NT2/D1 (cell line): ENCODE measurements at places on chromosomes 4 and X.

DNA sequence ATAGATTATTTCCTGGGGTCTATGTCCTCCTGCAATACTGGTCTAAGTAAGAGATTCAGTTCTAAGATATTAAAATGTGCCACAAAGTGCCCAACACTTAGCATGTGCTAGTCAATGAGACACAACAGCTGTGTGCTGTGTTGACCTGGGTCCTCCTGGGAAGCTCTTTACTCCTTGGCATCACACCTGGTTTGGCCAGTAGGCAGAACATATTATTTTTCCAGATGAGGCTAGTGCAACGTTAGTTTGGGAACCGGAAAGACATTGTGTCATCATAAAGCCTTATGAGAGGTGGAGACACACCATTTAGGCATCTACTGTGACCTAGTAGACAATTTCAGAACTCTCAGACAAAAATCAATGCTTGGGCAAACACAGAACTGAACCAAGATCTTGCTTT, 197.8 kb downstream of the MID1IP1 start:
- no peak for DNase-seq

GRCh38 chrX:129768586-129769466, 10.9 kb upstream of the SASH3 start:
- no peak for DNase-seq

DNA sequence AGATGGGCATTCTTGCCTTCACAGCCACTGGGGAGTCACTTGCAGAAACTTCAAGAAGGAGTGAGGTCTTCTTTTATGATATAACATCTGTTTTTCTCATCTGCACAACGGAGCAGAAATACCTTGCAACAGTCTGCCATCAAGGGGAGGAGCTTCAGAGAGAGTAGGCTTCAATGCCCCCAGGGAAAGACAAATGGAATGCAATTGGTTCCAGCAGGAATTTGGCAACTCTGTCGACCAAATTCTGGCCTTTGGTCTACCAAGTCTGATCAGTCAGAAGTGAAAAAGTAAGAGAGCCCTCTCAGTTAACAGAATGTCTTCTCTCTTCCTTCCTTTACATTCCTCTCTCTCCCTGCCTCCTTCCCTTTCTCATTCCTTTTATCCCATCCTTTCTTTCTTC, 229.3 kb downstream of the IDS start:
- DNase-seq: no peak

DNA sequence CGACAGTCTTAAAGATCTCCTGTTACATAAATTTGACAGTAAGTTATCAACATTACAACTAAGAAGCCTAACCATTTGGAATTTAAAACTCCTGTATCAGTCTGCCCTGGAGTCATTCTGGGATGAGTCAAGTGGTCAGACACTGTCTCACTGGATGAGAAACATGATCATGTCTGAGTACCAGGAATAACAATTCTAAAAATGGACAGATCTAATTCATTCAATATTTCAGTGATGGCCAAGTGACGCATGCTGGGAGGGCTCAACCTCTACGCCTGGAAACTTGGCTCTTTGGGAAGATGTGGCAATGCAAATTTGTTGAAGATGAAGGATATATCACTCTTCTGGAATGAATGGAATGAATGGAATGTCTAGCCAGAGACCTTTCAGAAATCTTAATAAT, 1427.2 kb downstream of the STIM2 start:
- DNase-seq: no peak

DNA sequence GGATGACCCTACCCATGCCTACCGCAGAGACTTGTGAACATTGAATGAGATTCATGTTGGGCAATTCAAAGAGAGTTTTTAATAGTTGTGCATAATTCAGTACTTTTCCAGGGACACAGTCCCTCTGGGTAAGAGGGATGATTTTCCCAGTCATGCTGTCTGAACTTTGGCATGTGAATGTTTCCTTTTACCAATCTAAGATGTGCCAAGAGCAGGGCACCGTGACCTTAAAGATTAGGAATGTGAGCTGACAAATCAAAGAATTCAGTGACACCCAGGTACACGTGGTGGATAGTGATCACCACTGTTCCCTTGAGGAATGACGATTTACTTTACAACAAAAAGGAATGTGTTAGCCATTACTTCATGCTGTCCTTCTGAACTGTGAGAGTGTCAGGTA, 515.6 kb downstream of the PPARGC1A start:
- DNase-seq: no peak

DNA sequence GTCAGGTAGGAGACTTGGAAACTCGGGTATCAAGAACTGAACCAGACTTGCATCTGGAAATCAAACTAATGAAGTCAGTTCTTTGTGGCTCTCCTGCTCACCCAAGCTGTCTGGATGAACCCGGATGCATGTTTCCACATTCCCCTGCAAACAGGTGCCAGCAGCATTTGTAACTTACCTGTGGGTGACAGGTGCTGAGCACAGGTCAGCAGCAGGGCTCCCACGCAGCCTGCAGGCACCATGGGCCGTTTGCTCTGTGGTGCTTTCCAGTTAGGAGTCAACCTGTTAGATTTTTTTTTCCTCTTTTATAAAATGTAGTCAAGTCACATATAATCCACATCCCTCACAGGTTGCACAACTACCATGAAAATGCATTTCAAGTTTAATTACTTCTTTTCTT, 385.6 kb upstream of the ADGRL3 start:
- no peak for DNase-seq

- DNase-seq: no peak
Measured at GRCh38 chr4:7649741-7650531, 215.2 kb upstream of the PSAPL1 start.

DNA sequence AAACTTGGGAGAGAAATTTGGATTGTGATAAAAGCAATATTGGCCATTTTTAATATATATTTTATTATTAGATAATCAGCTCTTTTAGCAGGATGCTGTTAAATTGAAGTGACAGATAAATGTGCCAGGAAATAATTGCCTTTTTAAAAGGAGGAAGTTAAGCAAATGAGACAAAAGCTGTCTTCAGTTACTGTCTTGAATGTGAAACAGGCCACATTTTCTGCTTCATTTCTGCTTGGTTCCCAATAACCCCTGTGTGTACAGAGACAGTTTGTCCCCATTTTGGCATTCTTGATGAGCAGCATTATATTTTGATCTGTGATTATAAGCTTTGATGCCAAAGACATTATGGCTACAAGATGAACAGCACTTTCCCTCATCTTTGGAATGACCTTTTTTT, 953 bp downstream of the EPGN start:
- no peak for DNase-seq

GRCh38 chr4:53755656-53756055, 164.4 kb upstream of the LNX1 start:
- DNase-seq: no peak

DNA sequence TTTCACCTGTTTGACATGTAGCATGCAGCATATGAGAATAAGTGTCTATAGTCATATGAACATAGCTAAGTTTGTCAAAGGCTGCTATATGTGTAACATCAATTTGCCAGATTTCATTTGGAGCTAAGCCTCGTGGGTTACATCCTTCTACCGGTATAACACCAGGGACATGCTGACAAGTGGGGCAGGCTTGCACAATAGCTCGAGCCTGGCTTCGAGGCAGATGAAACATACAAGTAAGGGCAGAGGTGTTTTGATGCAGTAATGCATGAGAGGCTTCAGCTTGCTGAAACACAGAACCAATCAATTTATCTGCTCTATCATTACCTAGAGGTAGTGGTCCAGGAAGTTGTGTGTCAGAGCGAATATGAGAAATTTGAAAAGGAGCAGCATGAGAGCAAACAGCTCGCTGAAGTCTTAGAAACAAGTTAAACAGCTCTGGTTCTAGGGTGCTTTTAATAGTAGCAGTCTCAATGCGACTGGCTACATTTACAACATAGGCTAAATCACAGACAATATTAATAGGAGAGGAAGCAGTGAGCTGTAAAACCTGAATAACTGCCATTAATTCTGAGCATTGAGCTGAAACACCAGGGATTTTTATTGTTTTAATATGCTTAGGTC, 14.9 kb upstream of the UGDH start:
- DNase-seq: no peak

DNA sequence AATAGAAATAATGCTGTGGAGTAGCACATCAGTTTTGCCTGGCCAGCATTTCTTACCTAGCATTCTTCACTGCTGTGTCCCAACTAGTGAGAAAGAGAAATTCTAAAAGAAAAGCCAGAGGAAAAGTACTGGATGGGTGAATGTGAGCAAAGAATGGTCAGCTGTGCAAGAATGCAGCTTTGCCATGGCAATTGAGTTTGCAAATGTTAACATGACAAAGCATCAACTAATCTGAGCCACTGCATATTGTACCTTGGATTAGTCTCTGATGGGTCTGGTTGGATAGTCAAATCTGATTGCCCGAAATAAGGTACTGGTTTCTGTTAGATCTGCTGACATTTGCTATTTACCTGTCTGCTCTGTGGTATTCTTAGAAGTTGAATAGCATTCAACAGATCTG, 38.7 kb downstream of the ADD1 start:
- peak; percentile 43 for DNase-seq

DNA sequence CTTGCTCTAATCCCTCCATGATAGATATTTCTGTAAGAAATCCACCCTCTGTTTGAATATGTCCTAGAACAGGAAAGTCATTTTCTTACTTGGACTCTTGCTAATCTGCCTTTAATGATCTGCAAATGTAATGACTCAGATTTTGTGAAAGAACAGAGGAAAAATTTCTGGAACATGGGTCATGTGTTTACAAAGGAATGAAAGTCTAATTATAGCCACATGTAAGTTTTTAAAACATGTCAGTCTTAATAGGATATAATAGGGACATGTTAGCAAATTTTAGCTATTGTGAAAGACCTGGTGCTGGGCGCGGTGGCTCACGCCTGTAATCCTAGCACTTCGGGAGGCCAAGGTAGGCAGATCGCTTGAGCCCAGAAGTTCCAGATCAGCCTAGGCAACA, 47.6 kb downstream of the GRK4 start:
- DNase-seq: no peak

GRCh38 chr4:65393078-65393477, 277.2 kb downstream of the EPHA5 start:
- no peak for DNase-seq

DNA sequence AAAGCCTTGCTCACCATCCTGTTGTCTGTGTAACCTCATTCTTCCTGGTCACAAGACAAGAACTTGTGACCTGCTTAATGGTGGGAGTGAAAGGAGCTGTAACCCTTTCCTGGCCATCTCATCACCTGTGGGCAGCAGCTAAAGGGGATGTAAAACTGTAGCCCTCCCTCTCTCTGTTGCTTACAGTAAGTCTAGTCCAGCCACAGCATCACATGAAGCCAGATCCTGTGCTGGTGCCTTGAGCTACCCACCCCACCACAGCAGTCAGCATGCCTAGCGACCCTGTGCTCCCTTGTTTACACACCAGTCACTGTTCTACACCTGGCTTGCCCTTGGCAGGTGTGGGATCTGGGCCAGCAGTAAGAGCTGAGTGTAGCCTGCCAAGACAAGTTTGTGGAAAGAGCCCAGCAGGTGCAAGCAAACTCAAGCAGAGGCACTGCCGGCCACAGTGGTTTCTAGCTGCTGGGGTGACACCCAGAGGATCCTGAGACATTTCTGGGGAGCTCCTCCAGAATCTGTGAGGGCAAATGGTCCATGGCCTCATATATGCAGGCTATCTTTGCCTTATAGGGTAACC, 41.0 kb downstream of the UGT2B28 start:
- no peak for DNase-seq

DNA sequence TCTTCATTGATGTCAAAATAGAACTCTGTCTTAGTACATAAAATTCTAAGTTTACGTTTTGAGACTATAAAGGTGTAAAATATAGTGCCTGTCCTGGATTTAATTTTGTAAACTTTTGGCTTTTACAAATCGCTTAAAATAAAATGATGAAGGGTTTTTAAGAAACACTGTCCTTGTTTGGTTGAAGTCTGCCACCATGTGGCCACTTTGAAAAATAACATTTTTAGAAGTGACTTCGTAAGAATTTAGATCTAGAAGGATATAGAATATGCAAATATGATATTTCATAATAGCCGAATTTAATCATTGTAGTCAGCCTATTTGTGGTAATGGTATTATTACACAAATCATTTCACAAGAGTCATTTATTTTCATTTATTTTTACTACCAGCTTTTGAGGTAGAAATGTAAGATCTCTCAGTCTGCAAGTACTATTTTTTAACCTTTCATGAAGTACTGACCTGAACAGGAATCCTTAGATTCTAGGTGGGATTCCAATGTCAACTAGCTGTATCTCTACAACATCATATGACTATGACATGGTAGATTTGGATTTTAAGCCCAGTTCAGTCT, 31.0 kb upstream of the FAT4 start:
- no peak for DNase-seq

GRCh38 chr4:169114341-169114974, 104.4 kb upstream of the CBR4 start:
- no peak for DNase-seq

GRCh38 chr4:158783785-158784184, 15.0 kb downstream of the FNIP2 start:
- DNase-seq: no peak

DNA sequence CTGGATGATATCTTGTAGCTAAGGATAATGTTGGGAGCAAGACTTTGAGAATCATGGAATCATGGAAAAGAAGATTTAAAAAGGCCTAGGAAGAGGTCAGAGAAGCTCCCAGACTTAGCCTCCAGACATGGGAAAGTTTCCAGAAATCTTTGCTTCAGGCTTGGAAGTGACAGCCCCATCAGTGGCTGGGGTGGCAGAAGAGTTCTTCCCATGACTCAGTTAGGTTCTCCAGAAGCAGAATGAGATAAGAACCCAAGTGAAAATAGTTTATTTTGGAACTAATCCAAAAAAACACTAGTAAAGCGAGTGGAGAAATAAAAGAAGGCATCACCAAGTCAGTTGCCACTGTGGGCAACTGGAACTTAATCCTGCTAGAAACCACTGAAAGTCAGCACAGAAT, 506.9 kb downstream of the MID1IP1 start:
- no peak for DNase-seq

DNA sequence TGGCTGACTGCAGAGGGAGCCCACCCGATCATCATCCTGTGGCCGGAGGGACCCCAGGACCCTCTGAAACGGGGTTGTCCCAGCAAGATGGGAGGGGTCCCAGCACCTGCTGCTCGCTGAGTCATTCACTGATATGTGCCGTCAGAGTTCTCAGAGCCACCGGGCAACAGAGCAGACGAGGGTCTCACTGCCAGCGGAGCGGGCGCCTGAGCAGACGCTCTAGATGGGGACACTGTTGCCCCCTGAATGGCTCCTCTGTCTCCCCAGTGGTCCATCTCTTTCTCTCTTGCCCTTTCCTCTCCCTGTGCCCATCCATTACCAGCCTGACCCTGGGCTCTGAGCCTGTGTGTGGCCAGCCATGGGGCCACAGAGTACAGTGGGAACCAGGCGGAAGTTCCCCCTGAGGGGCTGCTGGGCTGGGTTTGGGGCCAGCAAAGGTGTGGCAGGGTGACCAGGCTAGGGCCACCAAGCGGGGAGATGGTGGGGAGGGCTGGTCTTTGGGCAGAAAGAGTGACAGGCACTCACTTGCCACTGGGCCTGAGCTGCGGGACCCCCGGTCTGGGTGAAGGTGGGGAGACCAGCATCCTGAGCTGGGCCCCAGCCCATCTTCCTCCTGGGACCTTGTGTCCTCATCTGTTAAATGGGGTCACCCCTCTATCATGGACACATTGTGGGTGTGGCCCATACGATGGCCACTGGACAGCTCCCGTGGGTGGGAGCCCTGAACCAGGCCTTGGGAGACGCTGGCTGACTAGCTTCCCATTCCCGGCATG, 90.9 kb downstream of the HMX1 start:
- no peak for DNase-seq

GRCh38 chr4:136731025-136731424, 801.3 kb downstream of the PCDH18 start:
- no peak for DNase-seq
